ENCODE measurements at places on chromosomes 12 and 14.
A peak's percentile ranks its signal among the peaks of the same experiment; 100 is the strongest.

DNA sequence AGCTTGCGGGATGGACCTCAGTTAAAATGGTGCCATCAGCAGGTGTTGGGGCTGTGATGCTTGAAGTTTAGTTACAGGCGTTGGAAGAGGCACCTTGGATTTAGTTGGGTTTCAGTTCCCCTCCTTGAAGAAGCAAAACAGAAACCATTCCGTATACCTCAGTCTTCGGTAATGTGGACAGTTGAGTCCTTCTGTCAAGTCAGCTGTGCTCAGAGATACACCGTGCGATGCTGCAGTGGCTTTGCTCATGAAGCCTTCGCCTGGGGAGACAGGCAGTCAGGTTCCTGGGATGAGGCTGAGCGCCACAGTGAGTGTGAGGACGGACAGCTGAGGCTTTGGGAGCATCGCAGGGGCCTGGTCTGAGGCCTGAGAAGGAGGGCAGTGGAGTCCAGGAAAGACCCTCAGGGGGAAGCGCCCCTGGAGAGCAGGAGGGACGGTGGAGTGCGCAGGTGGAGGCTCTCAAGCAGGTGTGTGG, 7.4 kb downstream of the RAN start:
- DNase-seq: no peak

GRCh38 chr12:42525444-42525843, 64.1 kb downstream of the PRICKLE1 start:
- no peak for DNase-seq

GRCh38 chr12:68178774-68179439, 19.4 kb upstream of the IFNG start:
- no peak for DNase-seq

DNA sequence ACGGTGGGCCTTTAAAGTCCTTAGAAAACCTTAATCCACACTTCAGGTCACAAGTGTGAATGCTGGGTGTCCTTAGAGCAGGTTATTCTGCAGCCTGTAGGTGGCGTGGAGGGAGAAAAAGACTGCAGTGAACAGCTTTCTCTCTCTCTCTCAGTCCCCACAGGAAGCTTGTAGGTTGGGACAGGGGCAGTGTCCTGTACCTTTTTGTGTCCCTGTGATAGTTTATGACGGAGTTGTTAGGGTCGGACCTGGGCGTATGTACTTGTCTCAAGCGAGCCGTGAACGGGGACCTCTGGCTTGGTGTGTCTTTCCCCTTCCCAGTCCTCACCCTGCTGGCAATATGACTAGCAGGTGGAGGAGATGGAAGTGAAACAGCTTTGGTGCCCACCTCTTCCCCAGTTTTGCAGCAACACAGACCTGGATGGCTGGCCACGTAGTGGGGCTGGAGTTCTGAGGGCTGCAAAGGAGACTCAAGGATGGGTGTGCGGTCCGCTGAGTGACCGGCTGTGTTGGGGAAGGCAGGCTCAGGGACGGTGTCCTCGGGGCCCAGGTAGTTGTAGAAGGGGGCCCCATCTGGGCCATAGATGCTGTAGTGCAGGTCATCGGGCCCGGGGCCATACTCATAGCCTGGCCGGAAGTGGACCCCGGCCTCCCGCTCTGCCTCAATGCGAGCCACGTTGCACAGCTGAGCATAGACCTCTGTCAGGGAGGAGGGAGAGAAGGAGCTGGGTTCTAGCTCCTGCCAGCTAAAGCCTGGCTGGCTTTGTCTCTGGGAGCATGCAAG, 8.9 kb downstream of the ISCA2 start:
- DNase-seq: peak; percentile 35

- no peak for DNase-seq
Measured at GRCh38 chr12:68410018-68410660, 78.0 kb upstream of the MDM1 start.

DNA sequence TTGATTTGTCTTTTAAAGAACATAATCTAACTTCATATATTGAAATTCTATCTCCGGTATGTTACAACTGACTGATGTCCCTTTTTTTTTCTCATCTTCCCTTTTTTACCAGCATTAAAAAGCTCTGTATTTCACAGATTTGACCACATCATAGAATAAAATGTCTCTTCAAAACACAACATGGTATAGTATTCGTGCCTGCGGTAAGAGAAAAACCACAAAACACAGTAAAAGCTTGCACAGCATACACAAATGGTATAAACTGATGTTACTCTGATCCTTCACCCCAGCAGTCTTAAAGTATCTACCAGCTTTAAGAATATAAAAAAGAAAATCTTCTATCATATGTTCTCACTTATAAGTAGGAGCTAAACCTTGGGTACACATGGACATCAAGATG, 83.4 kb downstream of the HECTD1 start:
- no peak for DNase-seq

- no peak for DNase-seq
Measured at GRCh38 chr12:121537814-121538698, 42.8 kb downstream of the KDM2B start.

GRCh38 chr12:90940872-90941499, 14.0 kb downstream of the CCER1 start:
- DNase-seq: peak; percentile 72

DNA sequence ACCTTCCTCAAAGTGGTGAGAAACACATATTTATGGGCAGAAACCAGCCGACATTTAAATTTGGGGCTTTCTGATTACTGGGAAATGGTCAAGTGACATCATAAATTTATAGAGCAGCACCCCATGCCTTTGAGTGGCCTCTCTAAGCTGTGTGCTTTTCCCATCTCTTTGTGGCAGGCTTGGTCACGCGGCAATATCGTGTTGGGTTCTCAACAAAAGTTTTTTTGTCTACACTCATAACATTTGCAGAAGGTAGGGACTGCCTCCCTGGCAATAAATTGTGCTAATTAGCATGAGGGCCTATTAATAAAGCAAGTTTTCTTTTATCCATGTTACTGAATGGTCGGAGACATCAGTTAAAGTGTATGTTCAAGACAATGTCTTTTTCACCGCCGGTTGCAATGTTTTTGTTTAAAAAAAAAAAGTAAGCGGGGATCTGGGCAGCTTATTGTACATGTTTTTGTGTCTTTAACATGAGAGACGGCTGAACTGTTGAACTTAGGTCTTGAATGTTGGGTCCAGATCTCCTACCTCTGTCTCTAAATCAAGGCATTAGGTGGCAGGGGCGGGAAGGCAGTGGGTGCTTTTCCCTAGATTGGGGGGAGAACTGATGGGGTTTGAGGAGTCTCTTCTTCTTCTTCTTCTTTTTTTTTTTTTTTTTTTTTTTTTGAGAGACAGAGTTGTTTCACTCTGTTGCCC, 193.3 kb downstream of the PHETA1 start:
- DNase-seq: no peak

DNA sequence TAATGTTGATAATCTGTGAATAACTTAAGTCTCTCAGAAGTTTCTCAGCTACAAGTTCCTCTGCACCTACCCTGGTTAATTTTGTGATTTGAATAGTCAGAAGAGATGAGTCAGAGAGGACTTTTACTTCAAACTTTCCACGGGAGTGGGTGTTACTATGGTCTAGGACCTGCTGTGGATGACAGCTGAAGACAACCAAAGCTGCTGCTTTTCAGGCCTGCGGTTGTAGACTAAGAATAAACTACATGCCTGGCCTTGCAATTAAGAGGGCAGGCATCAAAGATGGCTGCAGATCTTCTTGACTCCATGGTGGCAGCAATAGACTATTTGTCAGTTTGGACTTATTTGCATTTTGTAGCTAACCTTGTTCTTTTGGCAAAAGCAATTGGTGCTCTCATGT, 227.1 kb upstream of the KRR1 start:
- DNase-seq: no peak

GRCh38 chr12:75483431-75483830, 2.9 kb downstream of the GLIPR1 start:
- DNase-seq: no peak

DNA sequence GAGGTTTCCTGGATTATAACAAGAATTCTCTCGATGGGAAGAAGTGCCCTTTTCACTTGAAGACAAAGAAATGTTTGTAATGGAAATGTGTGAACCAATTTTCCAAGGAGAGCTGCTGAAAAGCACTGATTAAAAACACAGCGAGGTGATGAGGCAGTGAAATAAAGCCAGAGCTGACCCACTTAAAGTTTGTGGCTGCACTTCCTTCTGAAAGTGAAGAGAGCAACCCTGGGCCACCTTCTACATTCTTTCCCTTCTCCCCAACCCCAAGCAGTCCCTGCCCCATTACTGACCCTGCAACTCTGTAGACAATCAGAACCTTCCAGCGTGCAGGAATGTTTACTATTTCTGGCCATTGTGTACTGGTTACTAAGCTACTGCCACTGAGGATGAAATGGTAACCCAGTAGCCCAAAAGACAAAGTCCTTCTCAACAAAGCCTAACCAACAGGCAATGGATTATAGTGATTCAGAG, 173.9 kb downstream of the TTC7B start:
- DNase-seq: peak; percentile 25

- no peak for DNase-seq
Measured at GRCh38 chr12:128856035-128856790, 2.9 kb downstream of the GLT1D1 start.

DNA sequence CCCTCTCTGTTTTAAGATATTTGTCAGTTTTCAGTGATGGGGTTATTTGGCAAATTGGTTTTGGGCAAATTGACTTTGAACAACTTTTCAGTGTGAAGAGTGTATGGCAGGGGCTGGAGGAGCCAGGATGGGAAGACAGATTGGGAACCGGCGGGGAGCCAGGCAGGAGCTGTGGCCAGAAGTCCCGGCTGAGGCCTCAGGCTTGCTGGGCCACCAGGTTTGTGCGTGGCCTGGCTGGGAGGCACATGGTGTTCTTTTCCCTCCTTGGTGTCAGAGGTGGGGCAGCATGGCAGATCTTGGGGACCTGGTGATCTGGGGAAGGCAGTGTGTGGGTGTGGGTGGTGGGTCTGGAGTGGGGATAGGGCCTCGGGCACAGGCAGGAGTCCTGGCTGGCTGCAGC, 61.1 kb downstream of the SLC25A47 start:
- no peak for DNase-seq

DNA sequence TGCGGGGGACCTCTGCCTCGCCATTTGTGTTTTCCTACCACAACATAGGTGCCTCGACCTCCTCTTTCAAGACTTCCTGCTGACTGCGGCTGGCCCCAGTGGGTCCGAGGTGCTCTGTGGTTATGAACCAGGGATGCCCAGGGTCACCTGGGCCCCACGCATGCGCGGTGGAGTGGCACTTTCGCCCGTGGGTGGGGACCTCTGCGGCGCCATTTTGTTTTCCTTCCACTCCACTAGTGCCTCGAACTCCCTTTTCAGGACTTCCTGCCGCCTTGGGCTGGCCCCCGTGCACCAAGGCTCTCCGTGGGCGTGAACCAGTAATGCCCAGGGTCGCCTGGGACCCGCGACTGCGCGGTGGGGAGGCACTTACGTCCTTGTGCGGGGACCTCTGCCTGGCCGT, 351.6 kb downstream of the ALG10 start:
- no peak for DNase-seq

DNA sequence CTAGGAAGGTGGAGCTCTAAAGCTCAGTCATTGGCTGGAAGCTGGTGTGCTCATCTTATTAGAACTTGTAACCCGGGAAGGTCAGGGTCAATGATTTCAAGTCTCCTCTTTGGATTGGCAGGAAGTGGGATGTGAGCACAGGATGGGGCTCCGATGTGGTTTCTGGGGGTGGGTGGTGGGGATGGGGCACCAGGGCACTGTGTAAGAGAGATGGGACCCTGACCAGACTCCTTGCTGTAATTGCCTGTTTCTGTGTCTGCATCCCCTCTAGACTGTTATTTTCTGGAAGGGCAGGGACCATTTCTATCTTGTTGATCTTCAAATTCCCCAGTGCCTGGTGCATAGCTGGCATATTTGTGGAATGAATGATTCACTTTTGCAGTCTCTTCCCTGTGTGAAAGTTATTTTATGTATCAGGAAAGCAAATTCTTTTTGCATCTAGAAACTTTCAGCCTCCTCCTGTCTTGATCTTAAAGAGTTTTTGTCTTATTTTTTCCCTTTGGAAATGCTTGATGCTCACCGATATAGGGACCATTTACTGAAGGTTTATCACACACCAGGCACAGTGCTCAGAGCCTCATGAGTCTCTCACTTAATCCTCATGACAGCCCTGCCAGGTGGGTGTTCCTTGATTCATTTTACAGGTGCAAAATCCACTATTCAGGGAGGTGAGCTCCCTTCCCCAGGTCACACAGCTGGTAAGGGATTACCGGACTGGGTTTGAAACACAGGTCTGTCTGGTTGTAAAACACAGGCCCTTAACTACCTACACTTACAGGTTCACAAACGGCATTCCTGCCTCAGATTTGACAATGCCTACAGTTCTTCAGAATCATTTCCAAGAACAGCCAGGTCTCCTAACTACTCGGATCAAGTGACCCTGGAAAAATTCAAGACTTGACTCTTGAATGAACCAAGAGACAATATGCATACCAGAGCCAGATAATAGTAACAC, 86.9 kb upstream of the IGF1 start:
- DNase-seq: peak; percentile 92

DNA sequence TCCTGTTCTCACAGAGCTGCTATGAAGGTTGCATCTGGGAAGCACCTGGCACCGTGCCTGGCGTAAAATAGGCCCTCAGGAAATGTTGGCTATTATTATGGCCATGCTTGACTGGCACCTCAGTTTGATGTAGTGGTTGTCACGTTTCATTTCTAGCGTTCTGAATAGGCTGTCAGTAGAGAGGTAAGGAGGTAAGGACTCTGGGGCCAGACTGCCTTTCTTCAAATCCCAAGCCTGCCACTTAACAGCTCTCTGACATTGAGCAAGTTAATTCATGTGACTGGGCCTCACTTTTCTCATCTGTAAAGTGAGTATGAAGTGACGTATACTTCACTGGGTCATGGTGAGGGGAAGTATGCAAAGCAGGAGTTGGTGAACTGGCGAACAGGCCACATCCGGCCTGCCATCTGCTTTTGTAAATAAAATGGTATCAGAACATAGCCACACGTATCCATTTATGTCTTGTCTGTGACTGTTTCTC, 196.2 kb downstream of the CACNA1C start:
- peak; percentile 73 for DNase-seq

DNA sequence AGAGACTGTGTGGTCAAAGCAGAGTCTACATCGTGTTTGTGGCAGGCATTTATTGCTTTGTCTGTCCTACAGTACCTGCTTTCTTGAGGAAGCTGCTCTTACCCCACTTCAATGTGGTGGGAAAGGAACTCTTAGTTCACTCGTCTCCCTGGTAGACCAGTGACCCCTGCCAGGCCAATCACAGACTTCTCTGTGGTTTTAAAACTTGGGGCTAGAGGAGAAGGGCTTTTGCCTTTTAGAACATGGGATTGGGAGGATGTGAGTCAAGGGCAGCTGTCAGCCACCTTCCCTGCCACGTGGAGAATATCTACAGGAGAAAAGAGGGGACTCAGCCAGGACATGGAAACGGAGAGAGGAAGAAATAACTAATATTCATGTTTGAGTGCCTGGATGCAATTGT, 36.8 kb upstream of the TMED10 start:
- DNase-seq: no peak
